ENCODE measurements at places on chromosomes 6 and 20. TPM values are rescaled to one million over a fixed set of nuclear protein-coding genes. Genes with fewer than 3 reads are reported as not detected.

The EPHA7 gene
- total RNA-seq: 2.0 TPM

DNA sequence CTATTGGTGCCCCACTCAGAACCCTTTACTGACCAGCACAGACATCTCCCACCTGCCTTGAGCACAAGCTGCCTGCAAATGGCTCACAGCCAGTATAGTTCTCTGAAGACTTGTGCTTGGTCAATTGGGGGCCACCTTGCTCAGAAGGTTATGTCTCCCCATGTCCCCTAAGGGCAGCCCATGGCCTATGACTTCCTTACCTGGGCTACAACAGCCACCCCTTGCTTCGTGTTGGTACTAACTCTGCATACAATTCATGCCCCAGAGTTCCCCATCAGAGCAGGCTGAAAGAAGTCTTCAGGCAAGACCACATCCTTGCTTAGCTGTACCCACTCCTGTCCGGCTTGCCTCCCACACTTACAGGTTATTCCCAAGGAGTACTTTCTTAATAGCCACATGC is 57.4 kb downstream of the TOX2 start:
- H3K36me3 ChIP-seq: no peaks in the 10 kb centered on the region
- no peak overlapping the region for H3K4me3 ChIP-seq
- no peaks in the 10 kb centered on the region for H3K4me1 ChIP-seq
- no peak for DNase-seq
- H3K27ac ChIP-seq: no peak overlapping the region

GRCh38 chr20:52953020-52953419 is 19.1 kb upstream of the TSHZ2 start:
- no peaks in the 10 kb centered on the region for H3K27me3 ChIP-seq
- no peak overlapping the region for H3K27ac ChIP-seq
- no peaks in the 10 kb centered on the region for H3K36me3 ChIP-seq
- no peaks in the 10 kb centered on the region for H3K4me1 ChIP-seq
- no peak overlapping the region for H3K4me3 ChIP-seq
- DNase-seq: no peak

DNA sequence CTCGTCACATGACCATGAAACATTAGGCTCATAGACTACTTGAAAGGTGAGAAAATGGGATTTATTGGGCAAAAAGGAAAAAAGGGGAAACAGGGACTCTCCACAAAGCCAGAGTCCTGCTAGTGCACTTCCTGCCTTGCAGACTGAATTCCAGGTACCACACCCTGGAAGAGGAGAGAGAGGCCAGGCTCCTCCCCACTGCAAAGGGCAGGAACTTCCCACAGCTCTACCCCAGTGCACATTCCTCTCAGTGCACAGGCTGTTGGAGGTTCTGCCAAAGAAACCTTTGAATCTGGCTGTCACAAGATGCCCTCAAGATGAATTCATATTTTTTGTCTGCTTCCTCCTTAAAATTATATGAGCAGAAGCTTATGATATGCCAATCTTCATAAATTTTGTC is 920.4 kb upstream of the GJE1 start:
- H3K4me1 ChIP-seq: no peaks in the 10 kb centered on the region
- H3K27me3 ChIP-seq: no peaks in the 10 kb centered on the region
- H3K27ac ChIP-seq: no peak overlapping the region
- no peak overlapping the region for H3K4me3 ChIP-seq
- DNase-seq: no peak
- no peaks in the 10 kb centered on the region for H3K36me3 ChIP-seq

The VPS16 gene
- total RNA-seq: 31.4 TPM

DNA sequence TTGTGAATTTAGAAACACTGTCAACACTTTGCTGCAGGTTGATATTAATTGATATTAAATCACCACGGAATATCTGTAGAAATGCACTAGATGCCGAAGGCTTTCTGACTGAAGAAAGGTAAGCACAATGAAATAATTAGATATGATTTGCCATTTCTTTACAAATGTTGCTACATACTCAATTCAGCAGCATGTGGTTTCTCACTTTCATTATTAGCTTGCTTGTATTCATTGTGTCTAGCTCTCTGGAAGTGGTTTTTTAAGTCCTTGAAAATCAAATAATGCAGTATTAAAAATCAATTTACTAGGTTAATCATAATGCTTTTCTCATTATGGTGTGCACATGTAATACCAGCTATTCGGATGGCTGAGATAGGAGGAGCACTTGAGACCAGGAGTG is 231.3 kb upstream of the MARCKS start:
- no peak overlapping the region for H3K27ac ChIP-seq
- H3K27me3 ChIP-seq: no peaks in the 10 kb centered on the region
- no peaks in the 10 kb centered on the region for H3K4me1 ChIP-seq
- no peak overlapping the region for H3K4me3 ChIP-seq

- H3K27ac ChIP-seq: no peak overlapping the region
- H3K36me3 ChIP-seq: no peaks in the 10 kb centered on the region
- H3K4me3 ChIP-seq: no peak overlapping the region
- peaks cover 13% of the 10 kb centered on the region for H3K4me1 ChIP-seq
- DNase-seq: no peak
Measured at GRCh38 chr6:42791706-42792320, 10.0 kb downstream of the BICRAL start.
